WERI-Rb-1 (cell line): ENCODE measurements at places on chromosomes 3 and 15.

GRCh38 chr3:74693696-74694393 is 79.4 kb upstream of the CNTN3 start:
- no peak for DNase-seq

DNA sequence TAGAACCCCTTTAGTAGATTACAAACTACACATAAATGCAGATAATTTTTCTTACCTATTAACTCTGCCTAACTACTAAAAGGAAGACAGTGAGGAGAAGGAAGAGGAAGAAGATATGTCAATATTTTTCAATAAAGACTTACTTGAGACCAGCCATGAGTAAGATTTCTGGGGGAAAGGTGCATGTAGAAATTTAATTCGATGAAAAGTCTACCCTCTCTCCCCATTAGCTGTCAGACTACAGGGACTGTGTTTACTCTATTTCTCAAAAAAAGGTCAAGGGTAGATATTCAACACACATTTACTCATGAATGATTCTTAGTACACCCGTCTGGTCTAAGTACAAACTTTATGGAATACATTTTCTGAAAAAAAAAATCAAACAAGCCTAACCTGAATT is 6.8 kb downstream of the TSPAN3 start:
- DNase-seq: no peak

DNA sequence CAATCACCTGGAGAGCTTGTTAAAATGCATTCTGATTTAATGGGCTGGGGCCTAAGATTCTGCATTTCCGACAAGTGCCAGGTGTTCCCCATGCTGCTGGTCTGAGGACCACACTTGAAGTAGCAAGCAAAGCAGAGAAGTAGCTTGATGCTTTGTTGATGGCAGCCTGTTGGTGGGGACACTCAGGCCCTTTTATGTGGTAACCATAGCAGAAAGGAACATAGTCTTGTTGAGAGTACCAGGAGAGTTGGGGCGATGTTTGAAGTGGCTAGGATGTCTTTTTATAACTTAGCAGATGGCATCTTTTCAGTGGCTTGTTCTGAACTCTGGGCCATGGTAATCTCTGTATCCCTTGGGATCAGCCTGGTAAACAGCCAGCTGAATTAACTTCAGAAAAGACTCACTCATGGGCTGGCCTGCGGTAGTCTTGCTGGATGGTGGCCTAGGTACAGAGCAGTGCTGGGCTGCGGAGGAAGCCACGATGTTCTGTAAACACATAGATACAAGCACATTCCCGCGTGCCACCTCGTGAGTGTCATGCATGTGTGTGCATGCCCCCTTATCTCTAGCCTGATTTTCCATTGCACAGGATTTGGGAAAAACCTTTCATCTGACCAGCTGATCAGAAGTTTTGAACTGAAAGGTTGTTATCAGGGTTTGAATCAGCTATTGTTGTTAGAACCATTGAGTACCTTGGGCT is 292.4 kb upstream of the LRRFIP2 start:
- no peak for DNase-seq

DNA sequence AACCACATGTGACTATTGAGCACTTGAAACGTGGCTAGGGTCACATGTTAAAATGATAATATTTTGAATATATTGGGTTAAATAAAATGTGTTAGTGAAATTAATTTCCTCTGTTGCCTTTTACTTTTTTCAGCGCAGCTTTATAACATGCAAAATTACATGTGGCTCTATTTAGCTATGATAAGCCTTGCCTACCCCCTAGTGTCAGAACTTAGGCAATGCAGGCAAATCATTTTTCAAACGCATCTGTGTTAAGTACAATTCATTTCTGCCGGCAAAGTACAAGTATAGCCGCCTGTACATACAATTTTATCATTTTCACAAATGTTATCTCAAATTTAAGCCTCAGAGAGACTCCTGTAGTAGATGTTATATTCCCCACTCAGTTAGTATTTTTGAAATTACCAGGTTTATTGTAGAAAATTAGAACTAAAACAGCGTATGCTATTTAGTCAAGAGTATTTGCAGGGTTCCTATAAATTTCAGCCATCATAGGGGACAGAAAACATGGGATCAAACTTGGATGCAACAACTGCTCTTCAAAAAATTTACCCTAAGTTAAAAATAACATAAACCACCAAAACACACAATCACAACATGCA is 56.1 kb downstream of the TAFA4 start:
- DNase-seq: peak; percentile 40

DNA sequence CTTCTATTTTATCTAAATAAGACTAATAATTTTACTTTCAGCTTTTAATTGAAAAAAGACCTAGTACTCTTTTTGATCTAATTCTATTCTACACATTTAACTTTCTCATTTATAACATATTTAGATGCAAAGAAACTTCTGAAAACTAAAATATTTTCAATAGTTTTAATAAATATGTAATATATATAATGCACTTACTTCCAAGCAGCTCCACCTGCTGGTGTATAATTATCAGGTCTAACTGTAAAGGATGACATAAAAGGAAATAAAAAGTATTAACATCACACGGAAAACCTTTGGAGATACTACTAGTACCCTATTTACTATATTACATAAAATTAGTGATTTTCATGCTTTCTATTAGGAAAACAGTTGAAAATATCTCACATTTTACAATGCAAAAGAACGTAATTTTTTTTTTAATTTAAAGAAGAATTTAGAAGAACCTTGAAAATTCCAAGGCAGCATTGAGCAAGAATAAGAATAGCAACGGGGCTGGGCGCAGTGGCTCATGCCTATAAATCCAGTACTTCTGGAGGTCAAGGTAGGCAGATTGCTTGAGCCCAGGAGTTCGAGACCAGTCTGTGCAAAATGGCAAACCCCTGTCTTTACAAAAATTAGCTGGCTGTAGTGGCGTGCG is 10.2 kb downstream of the PLSCR5 start:
- no peak for DNase-seq

GRCh38 chr3:194267744-194268653 is 83.1 kb downstream of the CPN2 start:
- no peak for DNase-seq

DNA sequence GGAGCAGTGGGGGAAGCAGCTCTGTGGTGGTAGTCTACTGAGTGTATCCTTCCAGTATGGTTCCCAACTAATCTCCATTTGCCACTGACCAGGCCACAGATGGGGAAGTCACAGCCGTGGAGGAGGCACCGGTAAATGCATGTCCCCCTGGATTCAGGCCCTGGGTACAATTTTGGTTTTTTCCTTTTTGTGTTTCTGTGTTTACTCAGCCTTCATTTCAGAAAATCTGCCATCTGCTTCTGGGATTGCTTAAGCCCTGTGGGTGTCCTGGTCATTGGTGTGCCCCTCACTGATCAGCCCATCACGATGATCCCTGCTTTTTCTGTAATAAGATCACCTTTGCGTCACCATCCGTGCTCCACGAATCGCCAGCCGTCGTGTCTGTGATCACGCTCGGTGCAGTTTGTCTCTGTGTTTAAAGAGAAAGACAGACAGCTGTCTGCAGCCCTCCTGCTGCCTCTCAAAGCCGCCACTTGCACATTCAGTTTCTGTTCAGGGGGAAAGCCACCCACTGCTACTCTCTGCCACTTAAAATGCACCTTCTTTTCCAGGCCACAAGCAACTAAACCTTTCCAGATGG is 68.9 kb downstream of the DNASE1L3 start:
- DNase-seq: peak; percentile 36

DNA sequence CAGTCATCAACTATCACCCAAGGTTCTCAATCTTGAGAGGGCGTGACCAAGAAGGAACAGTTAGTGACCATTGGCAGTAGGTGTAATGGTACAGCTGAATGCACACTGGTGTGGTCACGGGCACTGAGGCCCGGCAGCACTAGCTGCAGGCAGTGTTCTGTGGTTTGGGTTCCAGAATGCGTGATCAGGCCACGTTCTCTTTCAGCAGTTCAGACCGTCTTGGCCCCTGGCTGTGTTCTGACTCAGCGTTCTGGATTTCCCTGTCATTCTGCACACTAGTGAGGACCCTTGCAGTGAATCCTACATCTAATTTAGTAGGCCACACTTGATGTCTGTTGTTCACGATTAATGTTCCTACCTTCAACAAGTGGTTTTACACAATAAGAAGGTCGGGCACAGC is 220.5 kb upstream of the SLCO3A1 start:
- DNase-seq: no peak

DNA sequence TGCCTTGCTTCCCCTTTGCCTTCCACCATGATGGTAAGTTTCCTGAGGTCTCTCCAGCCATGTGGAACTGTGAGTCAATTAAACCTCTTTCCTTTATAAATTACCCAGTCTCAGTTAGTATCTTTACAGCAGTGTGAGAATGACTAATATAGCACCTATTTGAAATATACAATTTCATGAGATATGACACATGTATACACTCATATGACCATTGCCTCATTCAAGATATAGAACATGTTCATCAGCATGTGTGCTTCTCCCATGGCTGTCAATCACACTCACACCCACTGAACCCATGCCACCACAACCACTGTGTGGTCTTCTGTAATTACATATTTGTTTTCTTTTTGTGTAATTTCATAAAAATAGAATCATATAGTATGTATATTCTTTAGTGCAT is 599.5 kb upstream of the EPHA6 start:
- no peak for DNase-seq

GRCh38 chr3:69848113-69848512 is 108.8 kb downstream of the MITF start:
- no peak for DNase-seq

DNA sequence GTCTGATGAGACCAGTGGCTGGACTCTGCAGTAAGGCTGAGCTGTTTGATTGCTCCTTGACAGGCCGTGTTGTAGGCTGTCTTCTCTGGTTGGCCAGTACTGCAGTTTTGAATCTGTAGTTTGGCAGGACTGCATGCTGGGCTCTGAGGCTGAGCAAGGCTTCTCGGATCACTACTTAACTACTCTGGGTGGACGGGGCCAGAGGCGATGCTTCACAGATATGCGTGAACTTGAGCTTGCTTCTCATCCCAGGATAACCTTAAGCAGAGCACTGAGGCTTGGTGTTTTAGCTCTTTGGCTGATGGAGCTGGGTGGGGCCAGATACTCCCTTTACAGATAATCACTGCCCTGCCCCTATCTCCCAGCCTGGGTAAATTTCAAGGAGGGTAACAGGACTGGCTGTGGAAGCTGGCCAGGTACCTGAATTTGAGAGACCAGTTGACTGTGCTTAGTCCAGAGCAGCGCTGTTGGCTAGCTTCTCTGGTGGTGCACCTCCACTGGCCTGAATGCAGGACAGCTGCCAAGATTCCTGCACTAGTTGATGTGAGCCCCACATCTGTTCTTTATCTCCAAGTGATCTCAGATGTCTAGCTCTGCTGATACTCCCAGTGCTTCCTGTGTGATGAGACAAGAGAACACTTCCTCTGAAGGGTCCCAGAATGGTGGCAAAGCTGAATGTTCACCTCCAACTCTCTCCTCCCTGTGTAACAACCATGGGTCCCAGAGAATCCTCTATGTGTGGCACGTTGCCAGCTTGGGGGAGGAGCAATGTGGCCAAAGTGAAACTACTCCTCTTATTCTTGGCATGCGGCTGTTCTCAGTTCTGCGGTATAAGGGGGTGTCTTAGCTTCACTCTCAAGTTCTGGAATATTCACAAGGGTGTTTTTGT is 37.9 kb downstream of the RPL39L start:
- DNase-seq: no peak

- no peak for DNase-seq
These were observed 21.3 kb upstream of the KLF13 start for GRCh38 chr15:31305375-31305774.

DNA sequence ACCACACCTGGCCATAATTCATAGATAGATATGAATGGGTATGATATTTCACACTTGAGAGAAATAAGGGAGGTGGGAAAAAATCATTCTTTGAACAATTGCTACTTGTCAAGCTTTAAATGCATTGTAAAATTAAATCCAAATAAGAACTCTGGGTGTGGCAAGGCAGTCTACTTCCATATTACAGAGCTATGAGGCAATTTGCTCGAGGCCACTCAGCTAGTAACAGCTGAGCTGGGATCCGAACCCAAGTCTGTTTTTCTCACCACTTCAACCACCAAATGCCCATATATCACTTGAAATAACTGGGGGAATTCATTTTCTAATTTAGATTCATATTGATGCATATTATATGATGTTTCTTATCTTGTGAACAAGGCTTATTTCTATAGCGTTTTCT is 482.2 kb upstream of the ADAMTS9 start:
- no peak for DNase-seq

DNA sequence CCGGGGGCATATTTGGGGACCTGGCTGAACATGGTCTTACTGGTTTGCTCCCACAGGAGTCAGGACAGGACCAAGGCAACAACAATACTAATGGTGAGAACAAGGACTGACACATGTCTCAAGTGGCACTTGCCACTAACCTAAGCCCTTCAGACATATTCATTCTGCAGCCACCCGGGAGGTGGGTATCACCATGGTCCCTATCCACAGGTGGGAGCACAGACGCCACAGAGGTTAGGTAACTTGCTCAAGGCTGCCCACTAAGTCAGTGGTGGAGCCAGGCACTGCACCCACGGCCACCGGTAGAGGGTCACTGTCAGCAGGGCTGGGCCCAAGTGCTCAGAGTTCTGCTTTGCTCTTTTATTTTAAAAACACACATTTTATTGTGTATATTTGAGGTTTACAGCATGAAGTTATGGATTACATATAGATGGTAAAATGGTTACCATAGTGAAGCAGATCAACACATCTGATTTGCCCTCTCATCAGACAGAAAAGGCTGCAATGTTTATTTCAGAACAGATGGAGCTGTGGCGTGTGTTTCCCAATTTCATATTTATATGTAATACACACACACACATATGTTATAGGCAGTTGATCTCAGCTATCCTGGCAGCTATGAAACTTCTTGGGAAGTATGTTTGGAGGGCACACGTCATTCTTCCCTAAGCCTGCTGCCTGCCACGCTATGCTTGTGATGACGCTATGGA is 30.0 kb upstream of the SLC41A3 start:
- DNase-seq: peak; percentile 56

- DNase-seq: no peak
These were observed 32.9 kb downstream of the CD200R1L start for GRCh38 chr3:112813723-112814171.

- no peak for DNase-seq
These were observed at the start of gene AQP9 for GRCh38 chr15:58138106-58138505. Gene AQP9 (plus strand): TSS chr15:58138381. CDS start chr15:58138566, 185 bp downstream.

- DNase-seq: no peak
These were observed 3.6 kb downstream of the KAT2B start for GRCh38 chr3:20043825-20044224.

GRCh38 chr3:189014526-189014925 is 157.2 kb upstream of the TPRG1 start:
- DNase-seq: no peak

GRCh38 chr3:16765661-16766060 is 119.1 kb upstream of the PLCL2 start:
- no peak for DNase-seq

GRCh38 chr3:64445109-64445943 is 220.1 kb upstream of the PRICKLE2 start:
- peak; percentile 86 for DNase-seq

GRCh38 chr3:66620296-66620695 is 119.5 kb upstream of the LRIG1 start:
- DNase-seq: no peak
